Activated CD8-positive, alpha-beta memory T cell treated with anti-CD3 and anti-CD28 coated beads for 1 hour (primary cell): ENCODE measurements at places on chromosomes 12 and 14.

DNA sequence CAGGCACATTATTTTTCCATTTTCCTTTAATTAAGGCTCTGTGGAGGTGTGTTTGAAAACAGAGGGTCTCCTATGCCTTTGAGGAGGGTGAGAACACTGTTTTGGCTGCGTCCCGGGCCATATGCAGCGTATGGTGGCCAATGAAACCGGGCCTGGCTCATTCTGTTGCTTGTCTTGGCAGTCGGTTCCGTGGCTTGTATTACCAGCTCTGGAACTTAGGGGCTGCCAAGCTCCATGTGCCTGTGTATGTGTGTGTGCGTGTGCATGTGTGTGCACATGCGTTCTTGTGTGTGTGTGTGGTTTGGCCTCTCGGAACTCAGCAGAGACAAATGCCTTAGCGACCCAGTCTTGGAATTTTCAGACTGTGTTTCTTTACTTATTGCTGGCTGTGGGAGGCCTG, 2.7 kb downstream of the JDP2 start:
- no peak for DNase-seq

GRCh38 chr14:71198687-71199086, 291.4 kb downstream of the PCNX1 start:
- no peak for DNase-seq

DNA sequence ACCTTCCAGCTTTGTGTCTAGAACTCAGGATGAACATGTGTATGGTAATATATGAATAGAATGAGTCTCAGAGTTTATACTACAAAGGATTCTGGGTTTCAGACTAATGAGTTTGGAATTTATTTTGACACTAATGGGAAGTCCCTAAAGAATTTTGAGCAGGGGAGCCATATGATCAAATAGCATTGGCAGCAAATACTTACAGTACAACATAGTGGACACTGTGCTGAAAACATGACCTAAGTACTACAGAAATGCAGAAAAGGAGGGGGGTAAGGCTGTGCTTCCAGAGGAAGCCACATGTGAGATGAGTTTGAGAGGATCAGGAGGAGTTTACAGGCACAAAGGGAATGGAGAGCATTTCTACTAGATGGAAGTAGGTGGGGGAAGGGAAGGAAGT, 225.8 kb downstream of the C12orf42 start:
- no peak for DNase-seq

- no peak for DNase-seq
Observed at GRCh38 chr14:60805841-60806430, 71.4 kb downstream of the MNAT1 start.

DNA sequence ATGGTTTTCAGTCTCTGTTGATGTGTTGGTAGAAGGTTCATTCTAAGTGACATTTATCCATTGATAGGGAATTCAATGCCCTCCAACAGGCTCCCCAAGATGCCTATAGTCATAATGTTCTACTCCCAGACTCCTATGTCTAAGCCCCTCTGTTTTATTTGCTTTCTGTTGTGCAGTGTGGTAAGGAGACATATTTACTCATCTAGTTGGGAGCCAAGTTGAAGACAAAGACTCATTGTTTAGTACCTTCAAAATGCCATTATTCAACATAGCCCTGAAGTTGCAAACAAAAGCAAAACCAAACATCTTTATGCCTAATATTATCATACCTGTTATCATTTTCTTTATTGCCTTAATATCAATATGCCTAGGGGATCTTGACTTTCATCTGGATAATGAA, 302.1 kb downstream of the RMST start:
- DNase-seq, result no peak

GRCh38 chr12:9895215-9895971, 14.1 kb downstream of the KLRF2 start:
- DNase-seq, result no peak

- no peak for DNase-seq
Observed at GRCh38 chr14:71698027-71698426, 234.2 kb upstream of the RGS6 start.

GRCh38 chr12:13258717-13259119, 62.2 kb downstream of the EMP1 start:
- no peak for DNase-seq

GRCh38 chr14:92382677-92383076, 59.7 kb downstream of the SLC24A4 start:
- DNase-seq, result no peak

GRCh38 chr14:101591582-101591981, 30.3 kb downstream of the DIO3 start:
- no peak for DNase-seq

GRCh38 chr14:77086017-77086727, 11.9 kb upstream of the CIPC start:
- no peak for DNase-seq

DNA sequence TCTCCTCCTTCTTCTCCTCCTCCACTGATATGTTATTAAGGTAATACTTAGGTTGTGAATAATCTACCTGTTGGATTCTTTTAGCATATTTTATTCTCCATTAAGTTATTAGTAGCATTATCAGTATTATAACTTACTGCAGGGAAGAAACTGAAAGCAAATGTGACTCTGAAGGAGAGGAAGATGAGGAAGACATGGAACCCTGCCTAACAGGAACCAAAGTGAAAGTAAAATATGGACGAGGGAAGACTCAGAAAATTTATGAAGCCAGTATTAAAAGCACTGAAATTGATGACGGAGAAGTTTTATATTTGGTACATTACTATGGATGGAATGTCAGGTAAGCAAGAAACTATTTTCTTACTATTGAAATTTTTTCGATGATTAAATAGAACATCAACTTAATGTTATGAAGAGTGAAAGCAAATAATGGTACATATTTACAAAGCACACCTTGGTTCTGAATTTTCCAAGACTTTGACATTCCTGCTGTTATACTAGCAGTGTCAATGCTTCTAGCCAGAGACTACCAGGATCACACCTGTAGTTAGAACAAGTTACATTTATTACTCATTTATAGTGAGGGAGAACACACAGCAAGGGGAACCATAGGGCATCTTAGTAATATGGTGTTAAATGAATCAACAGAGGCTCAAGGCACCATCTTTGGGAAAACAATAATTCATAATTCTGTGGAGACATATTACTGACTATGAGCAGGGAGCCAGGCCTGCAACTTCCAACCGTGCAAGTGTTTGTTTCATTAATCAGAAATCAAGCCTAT, 42.0 kb upstream of the TOMM20L start:
- no peak for DNase-seq

DNA sequence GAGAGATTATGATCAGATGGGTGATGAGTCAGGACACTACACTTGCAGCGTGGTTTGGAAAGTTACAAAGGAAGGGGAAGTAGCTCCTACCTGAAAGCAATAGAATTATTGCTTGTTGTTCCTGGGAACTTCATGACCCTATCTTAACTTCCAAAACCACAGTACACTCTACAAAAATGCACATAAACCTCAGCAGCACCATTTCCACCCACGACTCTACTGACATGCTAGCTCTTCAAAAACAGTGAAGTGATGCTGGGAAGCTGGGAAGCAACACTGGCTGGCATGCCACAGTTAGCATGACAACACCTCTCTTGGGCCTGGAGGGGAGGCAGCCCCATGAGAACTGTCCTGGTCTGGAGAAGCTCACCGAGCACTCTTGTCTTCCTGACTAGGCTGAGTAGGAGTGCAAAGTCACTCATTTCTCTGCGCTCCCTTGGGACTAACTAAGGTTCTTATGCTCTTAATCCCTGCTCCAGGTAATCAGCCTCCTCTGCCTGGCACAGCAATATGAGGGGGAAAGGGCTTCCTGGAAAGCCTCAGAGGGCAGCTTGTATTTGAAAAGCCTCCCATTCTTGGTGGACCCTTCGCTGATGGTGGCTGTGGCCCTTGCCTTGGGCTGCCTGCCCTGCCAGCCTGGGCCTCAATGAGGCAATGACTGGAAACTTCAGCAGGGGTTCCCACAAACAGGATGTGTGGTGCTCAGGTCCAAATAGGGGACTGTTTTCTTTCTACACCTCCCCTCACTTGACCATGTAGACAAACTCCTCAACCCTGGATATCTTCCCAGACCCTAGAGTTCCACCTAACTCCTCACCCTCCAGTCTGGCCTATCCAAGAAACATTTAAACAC, 1.2 kb downstream of the KRT3 start:
- DNase-seq, result no peak

DNA sequence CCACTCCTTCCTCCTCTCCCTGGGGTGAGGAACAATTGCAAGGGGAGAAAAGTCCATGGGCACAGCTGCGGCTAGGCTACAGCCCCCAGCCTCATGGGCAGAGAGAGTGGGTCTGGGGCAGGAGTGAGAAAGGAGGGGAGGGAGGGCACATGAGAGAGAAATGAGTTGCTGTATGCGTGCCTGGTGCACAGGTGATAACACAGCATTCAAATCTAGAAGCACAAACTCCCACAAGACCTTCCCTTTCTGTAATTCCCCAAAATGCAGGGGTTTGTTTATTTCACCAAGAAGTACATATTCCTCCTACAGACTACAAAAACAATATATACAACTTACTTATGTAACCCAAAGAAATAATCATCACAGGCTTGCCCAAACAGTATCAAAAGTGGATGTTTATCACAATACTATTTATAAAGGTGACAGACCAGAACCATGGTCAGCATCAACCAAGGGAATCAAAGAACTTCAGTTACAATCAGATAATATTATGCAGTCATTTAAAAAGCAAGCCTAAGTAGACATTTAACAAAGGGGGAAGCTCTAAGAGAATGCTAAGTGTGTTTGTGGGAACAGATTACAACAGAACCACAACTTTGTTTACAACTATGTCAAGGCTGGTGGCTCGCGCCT, 54.2 kb downstream of the ITPK1 start:
- DNase-seq, result no peak

DNA sequence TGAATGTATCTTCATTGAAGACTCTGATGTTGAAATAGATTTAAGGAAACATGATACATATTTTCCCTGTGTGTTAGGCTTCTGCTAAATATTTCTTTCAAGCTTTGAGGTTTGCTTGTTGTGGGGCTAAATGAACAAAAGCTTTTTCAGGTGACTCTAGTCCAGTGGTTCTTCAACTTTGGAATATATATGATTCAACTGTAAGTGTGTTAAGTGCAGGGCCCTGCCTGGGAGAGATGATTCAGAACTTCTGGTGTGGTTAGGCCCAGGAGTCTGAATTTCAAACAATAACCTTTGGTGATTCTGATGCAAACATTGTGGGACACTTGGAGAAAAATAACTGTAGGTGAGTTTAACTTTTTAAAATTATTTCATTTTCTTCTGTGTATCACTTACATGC, 93.0 kb downstream of the TRHDE start:
- no peak for DNase-seq
